Stimulated activated CD4-positive, alpha-beta T cell treated with anti-CD3 and anti-CD28 coated beads, Interleukin-4, amount 100 ng/mL, for 24 hours (primary cell): ENCODE measurements at places on chromosomes 13 and 19.

- DNase-seq, result no peak
These were observed 38.4 kb upstream of the CSNK1A1L start for GRCh38 chr13:37143911-37144310.

- peak; percentile 11 for DNase-seq
These were observed 676 bp downstream of the CD320 start for GRCh38 chr19:8307400-8307964.

- DNase-seq, result no peak
These were observed 29.1 kb downstream of the SIGLEC5 start for GRCh38 chr19:51600940-51601580.

DNA sequence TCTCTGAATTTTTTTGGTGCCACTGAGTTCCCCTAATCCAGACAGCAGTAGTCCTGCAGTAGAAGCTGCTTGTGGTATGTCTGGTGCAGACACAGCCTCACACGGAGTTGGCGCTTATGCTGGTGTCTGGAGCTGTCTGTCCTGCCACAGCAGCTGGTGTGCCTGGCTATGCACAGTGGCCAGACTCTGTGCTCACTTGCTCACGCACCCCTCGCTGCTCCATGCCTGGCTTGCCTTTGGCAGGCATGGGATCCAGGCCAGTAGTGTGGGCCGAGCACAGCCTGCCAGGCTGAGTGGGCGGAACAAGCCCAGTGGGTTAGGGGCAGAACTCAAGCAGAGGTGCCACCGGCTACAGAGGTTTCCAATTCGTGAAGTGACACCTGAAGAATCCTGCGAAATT lies 845.9 kb upstream of the PCDH9 start:
- no peak for DNase-seq

- no peak for DNase-seq
These were observed 5.8 kb downstream of the LATS2 start for GRCh38 chr13:21055511-21056045.

- DNase-seq, result no peak
These were observed 3.0 kb downstream of the TTYH1 start for GRCh38 chr19:54418030-54418929.

GRCh38 chr19:480016-480855 lies 16.1 kb upstream of the MADCAM1 start:
- DNase-seq, result peak; percentile 33

DNA sequence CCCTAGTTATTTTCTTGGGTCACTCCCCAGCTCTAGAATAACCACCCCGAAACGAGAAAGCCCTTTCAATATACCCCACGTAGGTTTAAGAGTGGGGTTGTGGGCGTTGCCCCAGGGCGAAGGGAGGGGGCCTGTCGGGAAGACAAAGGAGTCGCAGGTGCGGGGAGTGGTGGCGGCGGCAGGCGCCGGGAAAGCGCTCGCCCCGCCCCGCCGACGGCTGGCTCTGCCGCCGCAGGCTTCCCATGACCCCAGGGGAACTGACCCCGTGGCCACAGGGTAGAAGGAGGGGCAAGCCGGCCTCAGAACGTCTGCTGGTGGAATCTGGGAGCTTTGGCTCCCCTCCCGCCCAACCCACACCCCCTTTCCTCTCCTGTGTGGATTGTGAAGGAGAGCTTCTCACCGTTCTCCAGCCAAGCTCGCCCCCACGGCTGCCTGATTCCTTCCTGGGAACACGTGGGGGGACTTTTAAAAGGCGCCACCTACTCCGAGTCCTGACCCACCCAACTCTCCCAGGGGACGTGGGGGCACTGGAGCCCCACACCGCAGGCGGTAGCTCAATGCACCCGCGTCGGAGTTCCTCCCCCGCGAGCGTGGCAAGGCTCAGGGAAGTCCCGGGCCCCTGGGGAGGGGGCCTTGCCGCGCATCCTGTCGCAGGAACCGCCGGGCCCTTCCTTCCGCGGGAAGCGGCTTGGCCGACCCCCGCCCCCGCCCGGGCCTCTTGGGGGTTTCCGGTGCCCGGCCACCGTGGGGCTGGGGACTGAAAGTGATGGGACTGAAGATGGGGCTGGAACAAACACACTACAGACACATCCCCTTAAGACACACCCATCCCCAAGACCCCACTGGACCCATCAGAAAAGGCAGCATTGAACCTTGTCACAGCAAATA lies 5.5 kb downstream of the IER2 start:
- DNase-seq, result peak; percentile 58

- no peak for DNase-seq
These were observed 1784.6 kb downstream of the SLITRK5 start for GRCh38 chr13:89455741-89456140.

DNA sequence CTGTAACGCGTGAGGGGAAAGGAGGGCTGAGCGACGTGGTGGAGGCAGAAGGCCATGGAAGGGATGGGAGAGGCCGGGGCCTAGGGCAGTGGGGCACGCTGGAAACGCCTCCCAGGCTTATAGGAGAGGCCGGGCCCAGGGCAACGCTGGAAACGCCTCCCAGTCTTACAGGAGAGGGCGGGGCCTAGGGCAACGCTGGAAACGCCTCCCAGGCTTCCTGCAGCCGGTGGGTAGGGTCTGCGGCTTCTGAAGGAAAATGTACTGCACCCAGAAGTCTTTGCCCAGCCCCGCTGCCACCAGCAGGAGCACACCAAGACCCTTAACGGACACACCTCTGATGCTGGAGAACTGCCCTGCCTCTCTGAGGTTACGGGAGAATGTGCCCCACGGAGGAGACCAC lies 9.1 kb downstream of the CACTIN start:
- no peak for DNase-seq

DNA sequence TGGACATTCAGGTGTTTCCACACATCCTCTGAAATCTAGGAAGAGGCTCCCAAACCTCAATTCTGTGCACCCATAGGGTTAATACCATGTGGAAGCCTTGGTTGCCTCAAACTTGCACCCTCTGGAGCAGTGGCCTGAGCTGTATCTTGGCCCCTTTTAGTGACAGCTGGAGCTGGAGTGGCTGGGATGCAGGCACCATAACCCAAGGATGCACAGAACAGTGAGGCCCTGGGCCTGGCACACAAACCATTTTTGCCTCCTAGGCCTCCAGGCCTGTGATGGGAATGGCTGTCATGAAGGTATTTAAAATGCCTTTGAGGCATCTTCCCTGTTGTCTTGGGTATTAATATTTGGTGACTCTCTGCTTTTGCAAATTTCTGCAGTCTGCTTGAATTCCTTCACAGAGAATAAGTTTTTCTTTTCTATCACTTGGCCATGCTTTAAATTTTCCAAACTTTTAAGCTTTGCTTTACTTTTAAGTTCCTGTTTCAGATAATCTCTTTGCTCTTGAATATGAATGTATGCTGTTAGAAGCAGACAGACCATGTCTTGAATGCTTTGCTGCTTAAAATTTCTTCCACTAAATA lies 1594.5 kb upstream of the PCDH20 start:
- DNase-seq, result no peak

DNA sequence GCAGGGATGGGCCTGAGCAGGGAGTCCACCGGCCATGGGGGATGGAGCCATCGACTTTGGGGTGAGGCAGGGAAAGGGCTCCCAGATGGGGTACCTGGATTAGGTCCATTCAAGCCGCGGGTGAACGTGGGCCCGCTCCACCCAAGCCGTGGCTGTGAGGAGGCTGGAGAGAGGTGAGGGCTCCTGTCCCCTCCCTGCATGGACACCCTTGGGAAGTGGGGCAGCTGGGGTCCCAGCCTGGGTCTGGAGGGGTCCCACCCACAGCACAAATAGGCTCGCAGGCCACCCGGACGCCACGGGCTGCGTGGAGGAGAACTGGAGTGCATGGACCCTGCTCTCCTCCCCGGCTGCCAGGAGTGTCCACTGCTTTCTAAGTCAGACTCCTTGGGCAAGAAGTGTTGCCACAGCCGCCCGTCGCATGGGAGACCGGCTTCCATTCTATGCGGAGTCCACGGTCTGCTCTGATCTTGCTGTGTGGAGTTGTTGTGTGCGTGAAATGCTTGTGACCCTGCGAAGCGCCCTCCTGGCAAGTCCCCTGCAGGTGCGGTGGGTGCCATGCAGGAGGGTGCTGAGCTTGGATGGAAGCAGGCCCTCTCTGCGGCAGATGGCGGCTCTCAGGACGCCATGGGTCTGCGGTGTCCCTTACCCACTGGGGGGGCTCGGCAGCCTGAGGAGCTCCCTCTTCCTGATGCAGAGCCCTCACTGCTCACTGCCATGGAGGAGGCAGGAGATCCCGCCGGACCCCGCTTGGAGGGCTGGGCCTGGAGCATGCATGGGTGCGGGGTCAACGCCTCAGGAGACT lies 2.0 kb downstream of the DAZAP1 start:
- no peak for DNase-seq

DNA sequence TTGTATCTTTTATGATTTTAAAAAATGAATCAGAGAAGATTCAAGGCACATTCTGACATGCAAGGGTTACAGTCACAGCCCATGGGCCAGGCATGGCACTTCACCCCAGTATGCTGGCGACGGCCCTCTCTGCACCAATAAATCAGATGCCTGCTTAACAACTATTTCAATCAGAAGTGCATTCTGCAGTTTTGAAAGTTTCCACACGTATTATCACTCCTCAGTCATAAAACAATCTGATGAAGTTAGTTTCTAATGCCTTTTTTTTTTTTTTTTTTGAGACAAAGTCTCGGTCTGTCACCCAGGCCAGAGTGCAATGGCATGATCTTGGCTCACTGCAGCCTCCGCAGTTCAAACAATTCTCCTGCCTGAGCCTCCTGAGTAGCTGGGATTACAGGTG lies 28.3 kb upstream of the FFAR2 start:
- no peak for DNase-seq

DNA sequence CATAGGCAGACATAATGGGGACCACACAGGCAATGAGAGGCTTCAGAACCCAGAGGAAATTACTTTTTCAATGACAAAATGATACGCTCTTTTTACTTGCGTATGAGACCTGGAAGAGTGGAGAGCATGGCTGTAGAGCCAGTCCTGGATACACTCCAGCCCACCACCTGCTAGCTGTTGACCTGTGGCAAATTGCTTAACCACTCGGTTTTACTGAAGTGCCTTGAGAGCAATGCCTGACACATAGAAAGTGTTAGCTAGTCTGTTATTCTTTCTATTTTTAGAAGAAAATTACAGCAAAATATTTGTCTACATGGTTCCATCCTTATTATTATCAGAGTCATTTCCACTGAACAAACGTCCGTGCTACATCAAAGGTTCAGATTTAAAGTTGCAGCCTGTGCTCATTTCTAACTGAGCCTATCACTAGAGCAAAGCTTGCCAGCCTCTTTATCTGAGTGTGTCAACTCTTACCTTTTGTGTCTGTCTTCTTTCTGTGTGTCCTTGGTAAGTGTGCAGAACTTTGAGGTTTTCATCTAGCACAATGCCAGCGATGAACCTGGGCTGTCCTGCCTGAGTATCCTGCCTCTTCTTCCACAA lies 9.6 kb upstream of the GPR183 start:
- no peak for DNase-seq

DNA sequence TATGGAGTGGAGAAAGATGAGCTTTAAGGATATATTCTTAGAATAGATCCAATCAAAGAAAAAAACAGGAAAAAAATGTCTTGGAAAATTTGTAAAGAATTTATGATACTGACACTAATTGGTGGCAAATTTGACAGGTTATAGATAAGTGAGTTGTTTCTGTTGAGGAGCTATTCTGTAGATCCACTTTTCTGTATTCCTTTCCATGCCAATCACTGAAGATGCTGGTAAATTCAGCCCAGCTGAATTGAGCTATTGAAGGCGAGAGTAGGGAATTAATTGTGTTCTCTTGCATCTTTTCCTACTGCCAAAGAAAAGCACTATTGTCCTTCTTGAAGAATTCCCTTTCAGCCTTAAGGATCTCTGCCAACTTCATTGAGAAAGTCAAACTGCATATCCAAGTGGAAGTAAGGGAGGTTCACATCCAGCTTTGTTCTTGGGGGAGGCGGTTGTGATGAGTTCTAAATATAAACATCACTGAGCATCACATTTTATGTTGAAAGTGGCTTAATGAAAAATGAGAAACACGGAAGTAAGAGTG lies 113.1 kb downstream of the PCDH9 start:
- DNase-seq, result no peak
